ENCODE measurements at places on chromosomes 7 and 10. TPM values are rescaled to one million over a fixed set of nuclear protein-coding genes. Genes with fewer than 3 reads are reported as not detected.

DNA sequence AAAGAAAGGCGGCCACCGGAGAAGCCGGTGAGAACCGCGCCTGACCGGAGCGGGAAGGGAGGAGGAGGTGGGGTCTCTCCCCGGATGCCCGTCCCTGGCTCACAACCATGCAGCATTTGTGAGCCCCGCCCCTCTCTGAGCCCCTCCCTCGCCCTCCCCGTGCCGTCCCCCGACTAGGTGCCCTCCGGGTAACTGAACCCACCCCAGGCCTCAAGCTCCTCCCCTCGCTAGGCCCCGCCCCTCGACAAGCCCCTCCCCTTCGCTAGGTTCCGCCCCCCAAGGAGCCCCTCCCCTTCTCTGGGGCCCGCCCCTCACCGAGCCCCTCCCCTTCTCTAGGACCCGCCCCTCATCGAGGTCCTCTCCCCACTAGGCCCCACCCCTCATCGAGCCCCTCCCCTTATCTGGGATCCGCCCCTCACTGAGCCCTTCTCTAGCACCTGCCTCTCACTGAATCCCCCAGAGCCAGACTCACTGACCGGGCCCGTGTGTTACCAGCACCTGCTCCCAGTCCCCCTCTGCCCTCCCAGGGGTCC, 42.2 kb upstream of the HSPB1 start:
- no peak for DNase-seq

DNA sequence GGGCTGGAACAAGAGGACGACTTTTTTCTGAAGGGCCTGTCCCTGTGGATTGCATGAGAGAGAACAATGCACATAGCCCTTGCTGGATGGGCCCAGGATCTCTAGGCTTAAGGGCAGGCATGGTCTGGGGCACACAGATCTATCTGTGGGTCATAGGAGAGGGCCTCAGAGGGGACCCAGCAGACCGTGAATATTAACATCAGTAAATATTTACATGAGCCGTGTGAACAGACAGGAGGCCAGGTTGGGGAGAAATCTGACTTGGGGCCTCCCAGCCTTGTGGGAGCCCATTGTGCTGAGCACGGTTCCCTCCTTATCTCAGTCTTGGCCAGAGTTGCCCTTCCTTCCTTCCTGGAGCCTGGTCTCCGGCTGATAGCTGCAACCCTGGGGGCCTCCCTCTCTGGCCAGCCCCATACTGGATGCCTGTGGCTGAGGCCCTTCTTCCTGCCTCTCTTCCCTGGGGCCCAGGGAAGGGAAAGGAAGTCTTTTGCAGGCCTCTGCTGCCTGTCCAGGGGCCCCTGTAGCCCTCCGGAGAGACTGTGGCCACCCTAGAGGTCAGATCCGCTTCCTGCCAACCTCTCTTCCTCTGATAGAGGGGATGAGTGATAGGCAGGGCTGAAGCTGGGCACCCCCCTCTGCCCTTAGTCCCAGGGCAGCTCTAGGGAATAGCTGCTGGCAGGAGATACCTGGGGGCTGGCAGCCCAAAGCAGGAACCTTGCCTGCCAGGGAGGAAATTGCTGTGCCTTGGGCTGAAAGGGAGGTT, 44.5 kb upstream of the TRIM8 start:
- no peak for DNase-seq

DNA sequence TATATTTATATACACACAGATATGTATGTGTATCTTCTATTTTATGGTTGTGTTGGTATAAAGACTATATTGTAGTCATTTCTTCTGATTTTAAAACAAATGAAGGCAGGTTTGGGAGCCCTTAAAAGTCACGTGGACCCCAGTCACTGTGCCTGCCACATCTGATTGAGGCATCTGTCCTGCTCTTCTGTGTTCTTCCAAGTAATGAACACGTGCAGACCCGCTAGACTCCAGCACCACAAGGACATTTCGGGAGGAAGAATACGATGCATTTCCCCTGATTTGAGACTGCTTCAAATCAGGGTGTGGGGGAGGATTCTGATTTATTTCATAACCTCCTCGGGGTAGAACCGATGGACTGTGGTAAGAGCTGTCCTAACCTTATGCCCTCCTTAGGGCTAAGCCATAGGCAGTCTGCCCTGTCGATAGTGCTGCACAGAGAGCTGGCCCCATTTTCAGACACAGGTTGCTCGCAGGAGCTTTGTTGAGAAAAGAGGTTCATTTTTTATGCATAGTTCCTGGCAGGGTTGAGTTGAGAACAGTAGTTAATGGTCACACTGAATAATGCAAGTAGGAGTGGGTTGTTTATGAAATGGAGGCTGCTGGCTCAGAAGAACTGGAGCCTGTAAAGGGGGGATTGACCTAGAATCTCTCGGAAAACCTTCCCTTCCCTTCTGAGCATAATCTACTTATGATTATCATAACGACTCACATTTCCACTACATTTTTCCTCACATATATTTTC, 55.0 kb upstream of the C10orf120 start:
- no peak for DNase-seq

- peak; percentile 7 for DNase-seq
These were observed 61.0 kb upstream of the AOAH start for GRCh38 chr7:36784991-36785940.

- no peak for DNase-seq
These were observed 136.9 kb upstream of the GPR26 start for GRCh38 chr10:123529146-123529760.

DNA sequence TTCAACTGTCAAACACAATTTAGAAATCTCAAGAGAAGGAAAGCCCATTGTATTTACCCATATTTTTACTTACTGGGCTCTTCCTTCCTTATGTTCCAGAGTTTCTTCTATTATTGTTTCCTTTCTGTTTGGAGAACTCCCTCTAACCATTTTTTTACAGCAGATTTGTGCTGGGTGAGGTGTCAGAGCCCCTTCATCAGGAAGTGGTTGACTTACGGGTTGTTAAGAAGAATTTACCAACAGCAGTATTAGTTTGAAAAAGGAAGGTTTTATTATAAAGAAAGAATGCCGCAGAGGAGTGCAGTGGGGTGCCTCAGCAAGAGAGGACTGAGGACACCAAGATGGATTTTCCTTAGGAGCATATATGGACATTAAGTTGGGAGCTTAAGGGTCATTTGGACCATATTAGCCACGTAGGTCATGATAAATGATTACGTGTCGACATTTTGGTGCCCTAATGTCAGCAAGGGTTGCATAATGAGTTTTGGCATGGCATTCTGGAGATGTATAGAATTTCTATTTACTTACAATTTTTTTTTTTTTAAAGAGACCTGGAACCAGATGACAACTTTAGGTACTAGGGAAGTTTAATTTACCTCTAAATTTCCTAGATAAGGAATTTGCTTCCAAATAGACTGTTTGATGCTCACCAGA, 6.3 kb upstream of the TBATA start:
- DNase-seq = no peak

GRCh38 chr10:61301575-61301974, 151.6 kb downstream of the TMEM26 start:
- no peak for DNase-seq

DNA sequence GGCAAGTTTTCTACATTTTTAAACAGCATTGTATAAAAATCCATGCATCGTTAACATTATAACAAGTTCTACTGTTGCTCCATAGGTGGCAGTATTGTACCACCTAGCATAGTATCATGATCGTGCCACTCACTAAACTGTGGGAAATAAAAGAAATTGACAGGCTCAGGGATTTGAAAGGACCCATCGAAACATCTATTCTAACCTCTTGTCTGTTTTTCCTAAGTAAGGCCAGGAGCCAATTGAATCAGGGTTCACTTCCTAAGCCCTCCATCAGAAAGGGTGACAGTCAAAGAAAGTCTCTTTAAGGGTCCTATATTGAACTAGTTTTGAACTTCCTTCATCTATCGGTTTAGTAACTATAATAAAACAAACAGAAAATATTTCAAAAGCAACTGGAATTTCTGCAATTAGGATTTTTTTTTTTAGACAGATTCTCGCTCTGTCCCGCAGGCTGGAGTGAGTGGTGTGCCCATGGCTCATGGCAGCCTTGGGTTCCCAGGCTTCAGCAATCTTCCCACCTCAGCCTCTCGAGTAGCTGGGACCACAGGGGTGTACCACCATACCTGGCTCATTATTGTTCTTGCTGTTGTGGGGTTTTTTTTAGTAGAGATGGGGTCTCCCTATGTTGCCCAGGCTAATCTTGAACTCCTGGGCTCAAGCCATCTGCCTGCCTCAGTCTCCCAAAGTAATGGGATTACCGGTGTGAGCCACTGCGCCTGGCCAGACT, 9.4 kb downstream of the HACD1 start:
- peak; percentile 48 for DNase-seq

GRCh38 chr10:48695636-48696534, 11.2 kb downstream of the WDFY4 start:
- no peak for DNase-seq

GRCh38 chr10:51422311-51423120, 276.9 kb downstream of the CSTF2T start:
- DNase-seq = peak; percentile 38

DNA sequence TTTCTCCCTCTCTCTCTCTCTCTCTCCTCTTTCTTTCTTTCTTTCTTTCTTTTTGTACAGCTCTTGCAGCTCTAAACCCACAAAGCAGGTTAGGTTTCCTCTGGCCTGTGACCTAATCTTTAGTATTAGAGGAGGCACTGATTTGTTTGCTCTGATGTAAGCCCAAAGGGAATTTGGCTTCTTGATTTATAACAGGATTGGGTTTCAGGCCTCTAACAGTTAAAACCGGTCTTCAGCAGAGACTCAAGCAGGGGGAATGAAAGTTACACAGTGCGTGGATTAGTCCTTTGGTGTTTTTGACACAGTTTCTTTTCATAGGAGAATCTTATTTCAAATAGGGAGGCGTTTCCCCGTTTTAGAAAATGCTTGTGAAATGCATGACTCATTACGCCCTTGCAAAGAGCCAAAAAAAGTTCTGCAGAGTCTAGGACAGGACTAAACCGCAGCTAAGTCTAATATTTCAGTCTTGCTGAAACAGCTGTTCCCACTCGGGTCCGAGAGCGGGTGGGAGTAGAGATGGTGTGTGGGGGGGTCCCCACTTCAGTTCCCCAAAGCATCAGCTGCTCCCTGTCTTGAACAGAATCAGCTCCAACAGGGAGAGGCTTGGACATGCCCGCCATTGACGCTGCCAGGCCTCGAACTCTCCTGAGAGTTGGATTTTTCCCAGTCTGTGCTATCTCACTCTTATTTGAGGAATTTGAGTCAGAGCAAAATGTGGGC, 296.5 kb upstream of the PITRM1 start:
- no peak for DNase-seq

- no peak for DNase-seq
These were observed 98.8 kb downstream of the INPP5A start for GRCh38 chr10:132636358-132636757.

DNA sequence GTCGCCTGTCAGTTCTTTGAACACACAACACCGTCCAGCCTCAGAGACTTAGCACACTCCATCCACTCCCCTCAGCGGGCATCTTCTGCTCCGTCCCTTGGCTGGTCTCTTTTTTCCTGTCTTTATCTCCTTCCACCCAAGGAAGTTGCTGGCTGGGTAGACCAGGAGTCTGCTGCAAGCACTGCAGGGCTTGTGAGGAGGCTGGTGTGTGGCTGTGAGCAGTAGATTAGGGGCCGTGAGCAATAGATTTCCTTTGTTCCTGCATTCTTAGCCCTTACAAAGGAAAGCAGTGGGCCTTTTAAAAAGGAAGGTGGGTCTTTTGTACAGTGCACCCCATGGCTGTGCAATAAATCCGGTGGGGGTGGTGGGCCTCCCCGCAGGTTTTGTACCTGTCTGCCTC, 100.3 kb upstream of the BTBD16 start:
- DNase-seq = no peak

DNA sequence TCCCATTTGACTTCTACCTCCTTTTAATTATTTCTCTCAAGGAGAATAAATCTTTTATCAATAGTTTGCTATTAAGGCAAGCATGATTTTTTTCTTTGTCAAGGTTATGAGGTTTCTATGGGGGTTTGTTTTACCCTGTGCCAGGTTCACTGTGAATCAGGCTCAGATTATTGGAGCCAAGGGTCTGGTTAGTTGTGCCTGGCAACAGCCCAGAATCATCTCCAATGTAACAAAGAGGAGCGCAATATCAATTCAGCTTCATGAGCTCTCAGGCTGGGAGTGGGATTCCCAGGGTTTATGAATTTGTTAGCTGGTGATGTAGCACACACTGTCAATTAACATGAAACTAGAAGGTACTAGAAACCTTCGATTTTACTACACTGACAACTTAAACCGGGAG, 73.2 kb downstream of the AASS start:
- DNase-seq = no peak

DNA sequence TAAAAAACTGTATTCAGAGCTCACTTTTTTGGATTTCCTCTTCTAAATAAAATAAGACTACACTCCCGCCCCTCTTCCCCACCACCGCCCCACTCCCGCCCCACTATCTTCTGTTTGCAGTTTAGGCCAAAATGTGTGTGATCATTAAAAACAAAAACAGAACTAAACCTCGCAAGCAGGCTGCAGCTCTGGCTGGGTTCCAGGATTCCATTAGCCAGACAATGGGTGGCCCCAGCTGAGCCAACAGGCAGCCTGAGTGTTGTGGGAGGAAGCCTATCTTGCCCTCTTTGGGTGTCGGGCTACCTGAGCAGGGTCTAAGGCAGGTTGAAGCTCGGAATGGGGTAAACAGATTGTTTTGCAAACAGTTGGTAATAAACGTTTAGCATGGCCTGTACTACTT, 41.7 kb downstream of the ARL4A start:
- peak; percentile 43 for DNase-seq

DNA sequence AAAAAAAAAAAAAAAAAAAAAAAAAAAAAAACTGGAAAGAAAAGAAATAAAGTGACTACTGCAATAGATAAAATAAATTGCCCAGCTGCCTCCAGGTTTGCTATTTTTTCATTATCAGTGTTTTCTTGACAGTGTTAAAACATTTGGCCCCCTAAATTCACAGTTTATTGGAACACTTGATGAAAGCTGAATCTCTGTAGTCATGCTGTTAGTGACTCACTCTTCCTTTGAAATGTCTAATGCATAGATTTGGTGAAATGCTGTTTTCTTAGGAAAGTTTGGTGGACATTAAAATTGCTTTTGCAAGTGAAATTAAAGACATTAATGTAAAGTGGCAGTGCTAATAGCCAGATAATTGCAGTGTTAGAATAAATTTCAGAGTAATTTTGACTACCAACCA, 785.2 kb downstream of the NRG3 start:
- no peak for DNase-seq

Gene HOXA5
- polyA plus RNA-seq = 86.2 TPM

Gene ZNF37A
- polyA plus RNA-seq = 23.2 TPM

Gene KCND2
- polyA plus RNA-seq = 0.65 TPM

Gene ANKRD61
- 2.5 TPM for polyA plus RNA-seq

Gene FAM25G
- polyA plus RNA-seq = not detected

Gene NUTM2A
- polyA plus RNA-seq = 4.1 TPM

Gene COPG2
- 49.0 TPM for polyA plus RNA-seq

Gene PROSER2
- polyA plus RNA-seq = 3.4 TPM

Gene ZWINT
- 92.4 TPM for polyA plus RNA-seq

Gene UBTD1
- polyA plus RNA-seq = 13.6 TPM
